Stimulated activated CD4-positive, alpha-beta T cell treated with anti-CD3 and anti-CD28 coated beads, TNF-alpha, amount 100 ng/mL, for 24 hours (primary cell): ENCODE measurements at places on chromosomes 5 and 9.

DNA sequence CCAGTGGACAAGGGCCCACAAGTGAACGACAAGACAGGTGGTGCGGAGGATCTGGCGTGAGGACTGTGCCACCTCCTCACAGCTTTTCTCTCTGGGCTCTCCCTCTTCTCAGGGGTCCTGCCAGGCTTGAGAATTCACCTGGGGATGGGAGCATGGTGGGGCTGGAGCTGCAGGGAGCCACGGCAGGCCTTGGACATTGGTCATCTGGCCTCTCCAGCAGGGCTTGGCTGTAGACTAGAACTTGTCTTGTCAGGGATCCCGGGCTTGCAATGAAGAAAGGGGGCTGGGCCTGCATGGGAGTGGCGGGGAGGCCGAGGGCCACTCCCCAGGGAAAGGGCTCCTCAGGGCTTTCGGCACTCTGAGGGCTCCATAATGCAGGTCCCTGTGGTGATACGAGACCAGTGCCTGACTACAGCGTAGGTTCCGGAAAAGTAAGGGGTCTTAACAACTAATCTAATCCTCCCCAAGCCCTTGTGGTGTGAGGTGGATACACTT, 126.7 kb downstream of the MACROH2A1 start:
- no peak for DNase-seq

DNA sequence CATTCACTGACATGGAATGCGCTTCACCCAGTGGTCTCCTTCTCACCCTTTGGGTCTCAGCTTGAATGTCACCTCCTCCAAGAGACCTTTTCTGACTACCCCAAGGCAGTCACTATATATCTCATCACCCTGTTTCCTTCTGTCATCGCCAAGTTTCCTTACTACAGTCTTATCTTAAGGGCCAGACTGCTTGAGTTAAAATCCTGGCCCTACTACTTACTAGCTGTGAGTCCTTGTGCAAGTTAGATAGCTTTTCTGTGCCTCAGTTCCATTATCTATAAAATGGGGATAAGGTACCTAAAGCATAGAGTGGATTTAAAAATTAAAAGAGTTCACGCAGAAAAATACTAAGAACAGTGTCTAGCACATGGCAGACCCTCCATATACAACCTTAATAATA, 132.4 kb downstream of the GABBR2 start:
- no peak for DNase-seq

GRCh38 chr5:140785905-140786686, at the start of gene PCDHA1:
Gene PCDHA1, plus strand, starts transcription at chr5:140786140.
- DNase-seq, result no peak

GRCh38 chr5:82044010-82044409, 72.2 kb downstream of the ATG10 start:
- DNase-seq, result no peak

DNA sequence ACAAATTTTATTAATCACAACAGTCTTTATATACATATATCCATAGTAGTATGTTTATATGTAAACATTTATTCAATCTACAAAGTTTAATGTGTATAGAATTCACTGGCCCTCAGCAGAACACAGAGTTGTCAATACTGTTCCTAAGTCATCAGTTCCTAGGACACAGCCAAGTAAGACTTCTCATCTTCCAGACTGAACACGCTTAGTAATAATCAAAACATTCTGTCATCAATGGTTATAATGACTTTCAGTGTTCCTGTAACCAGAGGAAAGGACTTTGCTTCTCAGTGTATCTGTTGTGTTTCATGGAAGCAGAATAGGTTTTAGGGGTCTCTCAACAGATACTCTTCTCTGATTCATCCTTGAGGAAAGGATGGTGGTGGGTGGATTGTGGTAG, 82.2 kb downstream of the SMIM23 start:
- no peak for DNase-seq

DNA sequence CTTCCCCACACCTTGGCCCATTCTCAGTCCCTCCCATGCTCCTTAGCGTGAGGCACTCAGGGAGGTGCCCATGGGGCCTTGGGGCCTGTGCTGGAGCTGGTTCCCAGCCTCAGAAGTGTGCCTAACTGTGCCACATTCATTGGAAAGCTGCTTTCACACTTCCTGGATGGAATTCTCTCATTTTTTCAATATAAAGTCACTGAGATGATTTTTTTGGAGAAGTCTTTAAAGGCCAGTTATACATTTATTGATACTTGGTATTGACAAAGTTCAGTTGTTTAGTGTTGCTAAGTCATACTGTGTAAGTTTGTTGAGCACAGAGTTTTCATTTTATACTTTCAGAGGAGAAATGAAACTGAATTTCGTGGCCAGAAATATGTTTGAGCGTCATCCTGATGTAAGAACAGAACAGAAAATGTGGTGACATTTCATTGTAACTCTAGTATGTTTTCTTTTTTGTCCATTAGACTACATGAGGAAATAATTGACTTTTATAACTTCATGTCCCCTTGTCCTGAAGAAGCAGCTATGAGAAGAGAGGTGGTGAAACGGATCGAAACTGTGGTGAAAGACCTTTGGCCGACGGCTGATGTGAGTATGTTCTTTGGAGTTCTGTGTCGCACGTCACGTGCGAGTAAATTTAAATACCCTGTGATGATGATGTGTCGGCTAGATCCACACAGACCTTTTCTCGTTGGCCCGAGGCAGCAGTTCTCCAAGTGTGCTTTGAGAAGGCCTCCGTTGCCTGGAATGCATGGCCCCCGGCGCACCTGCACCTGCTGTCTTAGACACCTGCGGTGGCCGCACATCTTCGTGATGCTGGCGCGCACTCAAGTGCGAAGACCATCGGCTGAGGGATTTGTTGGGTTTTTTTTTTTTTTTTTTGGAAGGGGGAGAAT, 24.1 kb downstream of the TENT4A start:
- peak; percentile 15 for DNase-seq

DNA sequence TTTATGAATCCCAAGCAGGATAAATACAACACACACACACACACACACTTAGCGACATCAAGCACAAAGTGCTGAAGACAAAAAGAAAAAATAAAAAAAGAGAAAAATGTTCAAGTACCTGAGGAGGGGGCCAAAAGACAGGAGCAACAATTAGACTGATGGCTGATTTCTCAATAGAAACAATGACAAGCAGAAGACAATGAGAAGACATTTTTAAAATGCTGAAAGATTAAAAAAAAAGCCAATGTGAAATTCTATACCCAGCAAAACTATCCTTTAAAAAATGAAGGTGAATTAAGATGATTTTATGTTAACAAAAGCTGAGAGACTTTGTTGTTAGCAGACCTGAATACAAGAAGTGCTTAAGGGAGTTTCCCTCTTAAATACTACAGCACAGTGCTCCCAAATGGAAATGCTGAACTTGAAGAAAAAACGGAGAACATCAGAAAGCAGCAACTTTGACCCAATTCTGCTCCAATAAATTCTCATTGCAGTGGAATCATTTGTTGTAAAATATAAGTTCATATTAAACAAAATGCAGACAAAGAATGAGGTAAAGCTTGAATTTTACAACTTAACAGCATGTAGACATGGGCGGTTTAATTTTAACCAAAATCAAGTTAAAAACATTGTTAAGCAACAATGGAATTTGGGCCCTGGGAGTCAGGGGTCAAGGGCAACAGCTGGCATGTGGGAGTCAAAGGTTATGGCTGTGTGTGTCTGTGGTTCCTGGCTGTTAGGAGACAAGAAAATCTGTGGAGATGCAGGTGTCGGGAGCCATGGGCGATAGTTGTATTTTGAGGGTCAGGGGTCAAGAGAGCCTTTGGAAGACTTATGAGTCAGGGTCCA, 776 bp upstream of the RANBP17 start:
- DNase-seq, result no peak

- peak; percentile 14 for DNase-seq
These were observed 289.4 kb upstream of the DAB2 start for GRCh38 chr5:39714036-39714698.

- DNase-seq, result peak; percentile 11
These were observed 76.3 kb downstream of the AOPEP start for GRCh38 chr9:94802793-94803192.

- DNase-seq, result no peak
These were observed 15.7 kb downstream of the LVRN start for GRCh38 chr5:115977988-115978387.

DNA sequence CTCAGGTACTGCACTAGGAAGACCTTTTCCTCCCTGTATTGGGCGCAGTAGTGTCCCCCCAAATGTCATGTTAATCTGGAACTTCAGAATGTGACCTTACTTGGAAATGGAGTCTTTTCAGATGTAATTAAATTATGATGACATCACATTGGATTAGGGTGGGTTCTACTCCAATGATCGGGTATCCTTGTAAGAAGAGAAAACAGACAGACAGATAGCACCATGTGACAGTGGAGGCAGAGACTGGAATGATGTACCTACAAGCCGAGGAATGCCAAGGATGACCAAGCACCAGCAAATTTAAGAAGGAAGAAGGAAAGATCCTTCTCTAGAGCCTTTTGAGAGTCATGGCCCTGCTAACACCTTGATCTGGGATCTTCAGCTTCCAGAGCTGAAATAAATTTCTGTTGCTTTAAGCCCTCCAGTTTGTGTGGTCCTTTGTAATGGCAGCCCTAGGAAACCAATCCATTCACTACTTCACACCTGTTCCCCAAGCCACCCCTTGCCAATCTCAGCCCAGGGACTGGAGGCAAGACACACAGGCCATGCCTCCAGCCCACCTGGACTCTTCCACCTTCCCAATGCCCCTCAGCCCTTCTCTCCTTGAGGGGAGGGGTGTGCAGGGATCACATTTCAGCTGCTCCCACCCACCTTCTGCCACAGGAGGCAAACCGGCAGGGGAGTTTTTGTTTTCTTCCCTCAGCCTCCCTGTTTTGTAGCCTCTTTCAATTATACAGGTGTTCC, 1.6 kb downstream of the CCNJL start:
- DNase-seq, result no peak

DNA sequence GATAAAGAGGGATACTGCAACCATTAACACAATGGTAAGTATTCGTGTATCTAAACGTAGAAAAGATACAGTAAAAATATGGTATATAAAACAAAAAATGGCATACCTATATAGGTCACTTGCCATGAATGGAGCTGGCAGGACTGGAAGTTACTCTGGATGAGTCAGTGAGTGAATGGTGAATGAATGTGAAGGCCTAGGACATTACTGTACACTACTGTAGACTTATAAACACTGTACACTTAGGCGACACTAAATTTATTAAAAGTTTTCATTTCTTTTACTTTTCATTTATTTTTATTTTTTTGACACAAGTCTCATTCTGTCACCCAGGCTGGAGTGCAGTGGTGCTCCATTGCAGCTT, 14.1 kb downstream of the TDRD7 start:
- DNase-seq, result no peak
